ENCODE measurements at places on chromosomes 12 and 14. TPM values are rescaled to one million over a fixed set of nuclear protein-coding genes. Genes with fewer than 3 reads are reported as not detected.

The GLT8D2 gene
- total RNA-seq: not detected

The FMNL3 gene
- total RNA-seq: 40.4 TPM

The OLR1 gene
- total RNA-seq: not detected

The PMCH gene
- total RNA-seq: not detected

The FLRT2 gene
- total RNA-seq: not detected

The SELPLG gene
- 54.3 TPM for total RNA-seq

DNA sequence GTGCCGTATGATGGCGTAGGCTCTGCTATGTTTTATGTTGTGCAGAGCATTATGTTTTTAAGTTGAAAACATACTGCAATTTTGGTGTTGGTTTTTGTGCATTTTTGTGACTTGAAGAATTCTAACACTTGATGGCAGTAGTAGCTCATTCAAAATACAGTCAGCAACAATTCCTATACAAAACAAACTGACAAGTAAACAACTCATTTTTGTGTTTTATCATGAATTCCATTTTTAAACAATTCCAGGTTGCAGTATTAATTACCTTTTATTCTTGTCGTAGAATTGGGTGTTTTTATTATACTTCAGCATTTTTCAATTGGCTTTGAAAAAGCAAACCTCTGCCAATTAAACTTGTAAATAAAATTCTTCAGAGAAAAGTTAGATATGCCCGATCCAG lies 4.1 kb upstream of the CCER1 start:
- no peak overlapping the region for H3K4me3 ChIP-seq
- H3K27ac ChIP-seq: no peak overlapping the region
- DNase-seq: no peak
- H3K27me3 ChIP-seq: no peaks in the 10 kb centered on the region

DNA sequence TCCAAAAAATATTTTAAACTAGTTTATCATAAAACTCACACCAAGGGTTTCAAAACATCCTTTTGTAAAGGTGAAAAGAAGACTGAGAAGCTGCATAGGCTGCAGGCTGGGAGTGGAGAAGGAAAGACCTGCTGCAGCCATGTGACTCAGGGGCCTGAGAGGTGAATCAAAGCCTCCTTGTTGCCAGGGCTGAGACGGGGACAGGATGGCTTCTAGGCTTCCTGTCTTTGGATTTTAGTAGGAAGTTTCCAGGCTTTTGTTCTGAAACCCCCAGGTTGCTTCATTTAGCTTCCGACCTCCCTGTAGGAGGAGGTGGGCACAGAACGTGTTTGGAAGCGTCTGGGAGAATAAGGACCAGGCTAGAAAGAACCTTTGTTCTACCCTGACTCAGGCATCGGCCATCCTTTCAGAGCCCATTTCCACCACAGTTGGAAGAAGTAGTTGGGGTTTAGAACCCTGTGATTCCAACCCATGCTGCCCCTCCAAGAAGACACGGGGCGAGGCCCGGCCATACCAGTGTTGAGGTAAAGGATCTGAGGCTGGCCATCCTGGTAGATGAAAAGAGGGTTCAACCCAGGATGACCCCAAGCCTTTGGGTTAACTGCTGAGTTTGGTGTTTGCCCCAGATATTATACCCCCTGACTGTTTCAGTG lies 122.4 kb downstream of the SLC25A47 start:
- DNase-seq: no peak
- H3K36me3 ChIP-seq: no peaks in the 10 kb centered on the region
- no peak overlapping the region for H3K27ac ChIP-seq
- H3K4me3 ChIP-seq: no peak overlapping the region
- H3K27me3 ChIP-seq: no peaks in the 10 kb centered on the region

DNA sequence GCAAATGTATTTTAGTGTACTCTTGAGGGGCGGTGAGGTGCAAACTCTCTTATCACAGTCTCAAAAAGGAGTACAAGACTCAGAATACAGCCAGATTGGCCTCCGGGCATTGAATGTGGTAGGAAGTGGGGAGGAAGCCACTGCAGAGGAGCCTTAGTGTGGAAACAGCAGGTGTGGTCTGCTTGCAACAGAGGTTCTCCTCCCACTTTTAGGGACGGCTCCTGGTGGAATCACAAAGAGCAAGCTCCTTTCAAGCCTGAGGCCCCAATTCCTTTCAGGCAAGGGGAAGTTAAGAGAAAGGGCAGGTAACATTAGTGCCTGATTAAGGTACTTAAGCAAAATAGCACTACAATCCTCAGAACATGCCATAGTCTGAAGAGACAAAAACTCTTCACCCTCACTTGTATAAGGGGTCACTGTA lies 23.7 kb upstream of the SLC2A3 start:
- H3K27me3 ChIP-seq: no peaks in the 10 kb centered on the region
- no peaks in the 10 kb centered on the region for H3K36me3 ChIP-seq
- H3K27ac ChIP-seq: peak overlapping the region; percentile 87
- peak overlapping the region; percentile 79 for H3K4me3 ChIP-seq
- DNase-seq: peak; percentile 34
- H3K4me1 ChIP-seq: peaks cover 29% of the 10 kb centered on the region

GRCh38 chr12:54006559-54007220 lies 2.1 kb upstream of the HOXC8 start:
- no peaks in the 10 kb centered on the region for H3K36me3 ChIP-seq
- H3K27me3 ChIP-seq: peaks cover 29% of the 10 kb centered on the region
- H3K4me1 ChIP-seq: peaks cover 6% of the 10 kb centered on the region

DNA sequence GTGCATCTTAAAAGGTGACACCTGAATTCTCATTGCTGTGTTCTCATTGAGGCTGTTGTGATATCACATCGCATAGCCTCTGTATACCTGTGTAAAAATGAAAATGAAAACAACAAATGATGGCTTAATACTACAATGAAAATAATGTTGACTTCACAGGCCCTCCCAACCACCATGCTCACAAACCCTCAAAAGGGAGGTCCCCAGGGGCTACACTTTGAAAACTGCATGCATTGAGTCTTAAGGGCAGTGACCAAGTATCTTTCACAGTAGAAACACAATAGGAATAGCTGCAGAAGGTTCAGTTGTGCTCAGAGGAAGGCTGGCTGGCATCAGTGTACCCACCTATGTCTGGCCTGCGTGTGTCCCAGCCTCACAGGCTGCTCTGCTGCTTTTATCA lies 27.6 kb upstream of the KCNK13 start:
- peaks cover 41% of the 10 kb centered on the region for H3K36me3 ChIP-seq
- no peak overlapping the region for H3K27ac ChIP-seq
- DNase-seq: no peak
- no peak overlapping the region for H3K4me3 ChIP-seq

DNA sequence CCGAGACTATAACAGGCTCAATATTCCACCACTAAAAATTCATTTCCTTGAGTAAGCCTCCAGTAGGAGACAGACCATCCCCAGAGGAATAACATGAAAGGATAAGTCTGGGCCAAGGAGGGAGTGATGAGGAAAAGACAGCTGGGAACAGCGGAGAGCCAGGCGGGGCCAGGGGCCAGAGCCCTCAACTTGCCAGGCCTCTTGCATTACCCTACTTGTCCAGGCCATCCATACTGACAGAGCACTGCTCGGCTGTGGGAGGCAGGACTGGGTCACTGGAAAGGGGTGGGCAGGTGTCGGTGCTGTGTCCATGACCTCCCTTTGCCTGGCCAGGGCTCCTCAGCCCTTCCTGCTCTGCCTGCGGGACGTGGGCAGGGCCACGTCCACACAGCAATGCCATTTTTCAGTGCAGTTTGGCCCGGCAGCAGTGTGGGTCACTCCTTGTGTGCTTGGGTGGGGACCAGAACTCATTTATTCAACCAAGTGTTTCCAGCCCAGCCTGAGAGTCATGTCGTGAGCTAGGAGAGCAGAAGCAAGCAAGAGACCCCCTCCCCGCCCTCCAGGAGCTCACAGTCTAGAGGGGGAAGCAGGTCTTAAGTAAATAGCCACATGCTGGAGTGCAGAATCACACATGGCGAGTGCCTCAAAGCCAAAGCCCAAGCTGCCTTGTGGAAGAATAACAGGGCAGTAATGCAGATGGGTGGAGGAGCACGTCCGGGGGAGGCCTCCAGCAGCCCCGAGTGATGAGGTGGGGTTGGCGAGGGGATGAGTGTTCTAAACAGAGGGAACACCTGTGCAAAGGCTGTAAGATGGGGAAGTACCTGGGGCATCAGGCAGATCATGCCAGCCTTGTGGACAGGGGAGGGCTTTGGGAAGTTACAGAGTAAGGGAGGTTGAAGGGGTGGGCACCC lies 8.9 kb upstream of the FAIM2 start:
- no peaks in the 10 kb centered on the region for H3K27me3 ChIP-seq
- no peak for DNase-seq

DNA sequence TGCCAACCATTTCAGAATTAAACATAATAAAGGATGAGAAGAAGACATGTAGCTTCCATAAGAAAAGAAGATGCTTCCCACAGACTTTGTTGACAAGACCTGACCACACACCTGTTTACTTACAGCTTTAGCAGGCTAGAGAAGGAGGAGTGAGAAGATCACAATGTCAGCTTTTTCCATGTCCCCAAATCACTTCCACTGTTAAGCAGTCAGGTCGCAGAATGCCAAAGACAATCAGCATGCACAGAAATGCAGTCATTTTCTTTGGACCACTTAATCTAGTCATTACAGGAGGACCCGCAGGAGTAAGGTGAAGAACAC lies 314.9 kb downstream of the SSPN start:
- no peak overlapping the region for H3K4me3 ChIP-seq
- DNase-seq: no peak
- H3K4me1 ChIP-seq: no peaks in the 10 kb centered on the region
- no peaks in the 10 kb centered on the region for H3K36me3 ChIP-seq
- no peaks in the 10 kb centered on the region for H3K27me3 ChIP-seq

- H3K27me3 ChIP-seq: no peaks in the 10 kb centered on the region
- no peak overlapping the region for H3K4me3 ChIP-seq
- H3K4me1 ChIP-seq: no peaks in the 10 kb centered on the region
These were observed 39.8 kb upstream of the CRACR2A start for GRCh38 chr12:3792623-3793288.

DNA sequence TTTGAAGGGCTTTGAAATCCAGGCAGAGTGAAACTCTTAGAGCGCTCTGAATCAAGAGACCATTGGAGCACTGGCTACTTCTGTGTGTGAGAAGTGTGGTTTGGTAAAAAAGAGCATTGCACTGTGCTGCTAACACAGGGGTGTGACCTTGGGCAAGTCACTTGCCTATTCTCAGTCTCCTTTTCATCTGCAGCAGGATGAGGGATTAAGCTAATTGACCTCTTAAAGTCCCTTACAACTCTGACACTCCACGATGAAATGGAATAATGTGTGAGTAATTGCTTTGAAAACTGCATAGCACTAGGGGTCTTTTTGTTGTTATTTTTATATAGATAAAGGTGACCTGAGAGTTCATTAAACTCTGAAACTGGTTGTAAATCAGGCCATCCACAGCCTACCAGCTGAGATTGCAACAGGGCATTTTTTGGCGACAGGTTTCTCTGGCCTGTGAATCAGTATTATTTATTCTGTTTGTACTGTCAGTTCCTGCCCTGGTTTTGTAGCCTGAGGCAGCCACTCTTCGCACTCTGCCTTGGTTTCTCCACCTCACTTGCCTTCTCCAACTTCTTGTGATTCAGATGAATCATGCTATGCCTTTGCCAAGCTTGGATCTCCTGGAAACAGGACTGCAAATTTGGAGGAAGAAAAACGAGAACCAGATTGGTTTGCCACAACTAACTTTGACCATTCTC lies 159.9 kb upstream of the PARP11 start:
- H3K4me3 ChIP-seq: no peak overlapping the region
- H3K27me3 ChIP-seq: no peaks in the 10 kb centered on the region
- no peak for DNase-seq
- peaks cover 20% of the 10 kb centered on the region for H3K4me1 ChIP-seq
- H3K27ac ChIP-seq: no peak overlapping the region

DNA sequence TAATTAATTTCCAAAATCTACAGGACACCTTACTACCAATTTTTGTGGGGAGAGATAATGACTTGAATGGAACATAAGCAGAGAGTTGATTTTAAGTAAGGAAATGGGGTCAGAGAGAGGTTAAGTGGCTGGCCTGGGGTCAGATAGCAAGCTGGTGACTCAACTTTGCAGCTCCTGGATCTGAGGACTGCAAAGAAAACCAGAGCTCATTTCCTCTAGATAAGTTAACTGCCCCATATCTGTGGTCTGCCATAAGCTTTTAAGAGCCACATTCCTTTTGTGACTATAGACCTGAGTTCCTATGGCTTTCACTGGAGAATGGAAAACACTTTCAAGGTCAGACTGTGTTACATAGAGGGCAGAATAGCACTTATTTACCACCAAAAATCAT lies 201.2 kb upstream of the PRICKLE1 start:
- H3K4me1 ChIP-seq: no peaks in the 10 kb centered on the region
- DNase-seq: no peak
- H3K4me3 ChIP-seq: no peak overlapping the region
- H3K27me3 ChIP-seq: no peaks in the 10 kb centered on the region
- no peaks in the 10 kb centered on the region for H3K36me3 ChIP-seq
- H3K27ac ChIP-seq: no peak overlapping the region

GRCh38 chr12:122840580-122841513 lies 5.6 kb downstream of the HIP1R start:
- H3K4me3 ChIP-seq: no peak overlapping the region
- no peaks in the 10 kb centered on the region for H3K27me3 ChIP-seq
- no peak overlapping the region for H3K27ac ChIP-seq

- no peaks in the 10 kb centered on the region for H3K4me1 ChIP-seq
- H3K27ac ChIP-seq: no peak overlapping the region
- H3K36me3 ChIP-seq: peaks cover 38% of the 10 kb centered on the region
- H3K4me3 ChIP-seq: no peak overlapping the region
These were observed 22.6 kb downstream of the ERP27 start for GRCh38 chr12:14915736-14916135.
